Inflammatory macrophage (primary cell): ENCODE measurements at places on chromosomes 5 and 9.
A peak's percentile ranks its signal among the peaks of the same experiment; 100 is the strongest.

DNA sequence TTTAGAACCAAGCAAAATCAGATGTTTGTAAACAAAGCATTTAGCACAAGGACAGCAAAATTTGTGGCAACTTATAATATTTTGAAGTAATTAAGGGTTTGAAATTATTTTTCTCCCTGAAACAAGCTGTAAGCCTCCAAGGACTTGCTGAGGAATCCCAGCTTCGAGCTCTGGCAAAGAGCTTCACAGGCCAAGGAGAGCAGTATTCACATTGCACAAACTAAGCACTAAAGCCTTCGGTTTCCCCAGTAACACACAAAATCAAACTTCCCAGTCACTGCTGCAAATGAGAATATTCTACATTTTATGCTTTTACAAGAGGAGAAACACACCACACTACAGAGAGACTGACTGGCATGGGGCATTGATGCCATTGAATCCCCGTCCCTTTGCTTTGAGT, 101.9 kb downstream of the WDR41 start:
- DNase-seq, result no peak

GRCh38 chr5:143316844-143317631, 86.4 kb downstream of the NR3C1 start:
- no peak for DNase-seq

GRCh38 chr5:132687995-132688394, 14.2 kb downstream of the IL4 start:
- DNase-seq, result no peak

- no peak for DNase-seq
These were observed 1.2 kb upstream of the PHF2 start for GRCh38 chr9:93574900-93575795.

GRCh38 chr5:131193106-131193505, 22.4 kb downstream of the LYRM7 start:
- no peak for DNase-seq

DNA sequence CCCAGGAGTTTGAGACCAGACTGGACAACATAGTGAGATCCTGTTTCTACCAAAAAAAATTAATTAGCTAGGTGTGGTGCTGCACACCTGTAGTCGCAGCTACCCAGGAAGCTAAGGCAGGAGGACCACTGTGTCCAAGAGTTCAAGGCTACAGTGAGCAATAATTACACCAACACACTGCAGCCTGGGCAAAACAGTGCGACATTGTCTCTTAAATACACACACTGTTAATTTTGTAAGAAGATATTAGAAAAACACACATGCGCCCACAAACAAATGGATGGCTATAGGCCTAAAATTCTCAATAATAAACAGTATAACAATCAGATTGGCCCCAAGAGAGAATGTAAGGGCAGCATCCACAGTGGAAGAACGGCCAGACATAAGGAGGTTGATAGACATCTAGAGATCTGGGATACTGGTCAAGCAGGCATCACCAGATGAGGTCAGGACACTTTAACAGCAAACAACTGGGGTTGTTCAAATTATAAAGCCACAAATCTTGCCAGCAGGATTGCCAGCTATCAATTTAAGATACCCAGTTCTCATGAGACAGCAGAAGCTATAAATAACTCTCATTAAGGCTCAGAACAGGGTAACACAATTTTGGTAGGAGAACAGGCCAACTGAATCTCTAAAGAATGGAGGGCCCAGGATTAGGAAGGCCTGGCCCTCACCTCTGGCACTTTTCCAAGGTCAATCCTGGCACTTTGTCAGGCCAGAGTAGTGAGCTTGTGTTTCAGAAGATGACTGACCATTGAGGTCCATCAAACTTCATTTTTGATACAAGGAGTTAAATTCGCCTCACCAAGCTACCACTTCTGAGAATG, 29.5 kb downstream of the GOLPH3 start:
- no peak for DNase-seq

DNA sequence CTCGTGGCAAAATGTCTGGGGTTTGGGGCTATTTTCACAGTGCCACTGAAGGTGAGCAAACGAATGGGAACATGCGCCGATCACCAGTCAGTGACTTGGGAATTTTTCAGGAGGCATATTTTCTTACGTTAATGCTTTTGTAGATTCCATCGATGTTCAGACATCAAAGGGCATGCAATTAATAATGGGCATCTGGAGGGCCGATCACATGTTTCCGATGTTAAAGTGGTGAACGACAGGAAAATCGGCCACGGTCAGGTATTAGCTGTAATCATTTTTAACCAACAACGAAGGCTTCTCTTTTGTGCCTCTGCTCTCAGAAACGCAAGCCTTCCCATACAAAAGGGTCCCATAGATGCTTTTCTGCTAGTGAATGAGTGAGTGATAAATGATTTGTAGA, 155.0 kb upstream of the PITX1 start:
- DNase-seq, result no peak

GRCh38 chr5:1558944-1559343, 35.2 kb upstream of the LPCAT1 start:
- no peak for DNase-seq

- DNase-seq, result no peak
These were observed 37.4 kb downstream of the CTSL start for GRCh38 chr9:87763286-87763685.

- DNase-seq, result no peak
These were observed 122.1 kb upstream of the ADAMTS16 start for GRCh38 chr5:5017827-5018577.

GRCh38 chr9:131867611-131868192, 127.8 kb upstream of the RAPGEF1 start:
- DNase-seq, result no peak

DNA sequence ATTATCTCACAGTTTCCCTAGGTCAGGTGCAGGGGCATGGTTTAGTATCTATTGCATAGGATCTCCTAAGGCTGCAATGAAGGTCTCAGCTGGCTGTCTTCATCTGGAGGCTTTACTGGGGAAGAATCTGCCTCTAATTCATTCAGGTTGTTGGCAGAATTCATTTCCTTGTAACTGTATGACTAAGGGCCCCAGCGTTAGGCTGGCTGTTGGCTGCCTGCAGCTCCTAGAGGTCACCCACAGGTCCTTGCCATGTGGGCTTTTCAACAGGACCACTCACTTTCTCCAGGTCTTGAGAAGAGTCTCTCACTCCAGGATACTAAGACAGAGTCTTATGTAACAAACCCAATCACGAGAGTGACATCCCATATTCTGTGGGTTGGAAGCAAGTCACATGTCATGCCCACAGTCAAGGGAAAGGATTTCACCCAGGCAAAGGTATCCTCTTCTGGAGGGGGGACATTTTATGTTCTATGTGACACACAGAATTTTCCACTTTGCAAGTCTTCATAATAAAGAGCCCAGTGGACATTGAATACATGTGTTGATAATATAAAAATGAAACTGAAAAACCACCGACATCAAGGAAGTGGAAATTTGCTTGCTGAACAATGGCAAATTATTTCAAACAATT, 38.2 kb downstream of the HMHB1 start:
- peak; percentile 39 for DNase-seq

- no peak for DNase-seq
These were observed 522.9 kb upstream of the DAB2 start for GRCh38 chr5:39947657-39948056.

DNA sequence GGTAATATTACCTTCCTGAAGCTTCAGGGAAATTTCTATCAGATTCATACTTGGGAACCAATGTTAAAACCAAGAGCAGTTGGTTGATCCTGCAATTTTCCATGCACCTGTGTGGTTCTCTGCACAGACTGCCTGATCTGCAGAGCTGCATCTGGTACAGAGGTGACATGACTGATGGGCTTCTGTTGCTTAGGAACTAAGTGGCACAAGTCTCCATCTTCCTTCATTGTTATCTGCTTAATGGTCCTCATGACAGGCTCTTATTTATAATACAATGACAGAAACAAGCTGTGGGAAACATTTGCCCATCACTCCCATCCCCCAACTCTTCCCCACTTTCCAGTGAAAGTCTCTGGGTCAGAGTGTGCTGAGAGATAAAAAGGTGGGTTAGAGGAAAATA, 799.1 kb downstream of the TAF11L14 start:
- DNase-seq, result no peak

DNA sequence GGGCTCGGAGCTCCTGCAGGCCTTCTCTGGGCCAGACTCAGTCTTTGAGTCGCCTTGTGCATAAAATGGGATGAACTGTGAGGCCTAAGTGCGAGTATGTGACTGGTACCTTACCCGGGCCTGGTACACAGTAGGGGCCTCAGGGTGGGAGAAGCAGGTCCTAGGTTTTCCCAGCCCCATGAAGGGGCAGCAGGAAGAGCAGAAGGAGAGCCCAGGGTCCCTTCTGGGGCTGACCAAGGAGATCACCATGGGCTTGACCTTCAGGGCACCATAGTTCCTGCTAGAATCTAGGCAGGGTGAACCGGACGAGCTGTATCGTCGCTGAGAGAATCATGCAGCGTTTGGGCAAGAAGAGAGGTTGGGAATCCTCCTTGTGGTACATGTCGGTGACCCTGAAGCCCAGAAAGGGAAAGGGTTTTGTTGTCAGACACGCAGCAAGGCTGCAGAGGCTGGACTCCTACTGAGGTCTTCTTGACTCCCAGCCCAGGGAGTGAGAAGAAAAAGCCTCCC, 373 bp upstream of the PHYKPL start:
- DNase-seq, result no peak

- DNase-seq, result no peak
These were observed 58.8 kb downstream of the GNG10 start for GRCh38 chr9:111720174-111720573.

DNA sequence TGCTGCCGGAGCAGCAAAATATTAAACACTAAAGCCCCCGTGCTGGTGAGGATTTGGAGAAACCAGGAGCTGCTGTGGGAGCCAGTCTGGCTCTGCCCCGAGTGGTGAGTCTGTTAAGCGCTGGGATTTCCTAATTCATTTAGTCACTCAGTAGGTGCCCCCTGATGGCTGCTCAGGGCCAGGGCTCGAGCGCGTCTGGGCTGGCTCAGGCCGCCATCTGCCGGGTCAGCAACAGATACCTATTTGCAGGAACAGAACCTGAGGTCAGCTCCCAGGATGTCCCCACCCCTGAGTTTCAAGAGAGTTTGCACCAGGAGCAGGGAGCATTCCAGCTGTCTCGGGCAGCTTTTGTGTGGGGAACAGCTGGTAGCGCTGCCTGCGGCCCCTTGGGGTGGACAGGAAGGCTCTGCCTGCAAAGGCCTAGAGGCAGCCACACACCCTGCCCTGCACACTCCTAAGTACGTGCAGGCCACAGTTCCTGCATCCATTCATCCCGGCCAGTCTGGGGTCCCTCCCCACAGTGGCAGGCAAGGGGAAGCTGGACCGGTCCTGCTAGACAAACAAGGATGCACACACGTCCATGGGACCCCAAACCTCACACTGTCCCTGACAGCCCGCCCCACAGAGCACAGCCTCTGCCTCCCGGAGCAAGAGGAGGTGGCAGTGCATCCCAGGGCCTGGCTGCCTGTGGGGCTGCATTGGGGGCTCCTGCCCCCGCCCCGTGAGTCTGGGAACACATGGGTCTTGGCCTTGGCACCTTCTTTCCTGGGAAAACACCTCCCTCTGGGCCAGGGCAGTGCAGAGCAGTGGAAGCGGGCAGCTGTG, 83.7 kb downstream of the ADAMTS2 start:
- no peak for DNase-seq

GRCh38 chr5:132883261-132883834, 9.9 kb downstream of the LEAP2 start:
- peak; percentile 81 for DNase-seq

DNA sequence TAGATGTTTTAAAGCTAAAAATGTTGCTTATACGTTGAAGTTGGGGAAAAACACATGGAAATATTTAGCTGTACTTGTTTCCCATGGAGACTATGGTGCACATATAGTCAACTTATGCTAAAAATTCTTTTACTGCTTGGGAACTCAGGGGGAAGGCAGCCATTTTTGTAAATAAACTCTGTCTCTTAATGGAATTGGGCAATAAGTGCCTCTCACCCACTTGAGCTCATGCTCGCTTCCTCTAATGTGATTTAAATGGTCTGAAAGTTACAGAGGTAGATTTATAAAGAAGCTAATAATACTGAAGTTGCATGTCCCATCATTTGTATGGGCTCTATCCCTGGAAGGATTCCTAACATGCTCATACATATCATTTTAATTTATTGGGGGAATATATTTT, 523.8 kb downstream of the RASEF start:
- DNase-seq, result peak; percentile 60
